Stimulated activated naive CD8-positive, alpha-beta T cell treated with anti-CD3 and anti-CD28 coated beads, Interleukin-15, Interleukin-2, amounts not matched to agents 100 U/mL and 50 U/mL, for 24 hours (primary cell): ENCODE measurements at places on chromosomes 6 and 20.

GRCh38 chr20:35302421-35303335 lies 10.5 kb upstream of the FAM83C start:
- DNase-seq, result no peak

DNA sequence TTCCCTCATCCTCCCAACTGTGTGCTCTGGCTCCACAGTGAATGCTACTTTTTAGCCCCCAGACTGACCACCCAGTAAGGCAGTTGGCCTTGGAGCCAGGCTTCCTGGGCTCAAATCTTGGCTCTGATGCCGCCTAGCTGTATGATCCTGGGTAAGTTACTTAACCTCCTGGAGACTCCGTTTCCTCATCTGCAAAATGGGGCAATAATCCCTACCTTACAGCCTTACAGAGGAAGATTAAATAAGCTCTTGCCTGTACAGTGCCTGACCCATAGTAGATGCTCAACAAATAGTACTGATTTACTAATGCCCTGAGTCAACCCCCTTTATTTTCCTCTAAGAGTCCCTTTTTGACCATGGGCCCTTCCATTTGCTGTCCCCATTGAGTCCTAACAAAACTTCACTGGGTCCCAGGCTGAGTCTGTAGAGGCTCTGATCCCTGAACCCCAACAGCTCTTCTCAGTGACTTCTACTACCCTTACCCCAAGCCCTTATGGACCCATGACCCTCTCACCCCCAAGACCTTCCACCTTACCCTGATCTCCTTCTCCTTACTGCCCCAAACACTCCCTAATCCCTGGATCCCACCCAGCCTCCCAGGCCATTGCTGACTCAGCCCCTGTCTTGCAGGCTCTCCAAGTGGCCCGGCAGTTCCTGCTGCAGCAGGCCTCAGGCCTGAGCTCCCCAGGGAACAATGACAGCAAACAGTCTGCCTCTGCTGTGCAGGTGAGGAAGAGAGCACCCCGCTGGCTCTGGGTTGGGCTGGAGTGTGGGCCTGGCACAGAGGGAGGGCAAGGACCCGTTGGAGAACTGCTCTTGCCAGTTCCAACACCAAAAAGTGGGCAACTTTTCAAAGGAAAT lies 31.4 kb downstream of the FOXP4 start:
- no peak for DNase-seq

- no peak for DNase-seq
These were observed 526.1 kb upstream of the MARCKS start for GRCh38 chr6:113331021-113331420.

DNA sequence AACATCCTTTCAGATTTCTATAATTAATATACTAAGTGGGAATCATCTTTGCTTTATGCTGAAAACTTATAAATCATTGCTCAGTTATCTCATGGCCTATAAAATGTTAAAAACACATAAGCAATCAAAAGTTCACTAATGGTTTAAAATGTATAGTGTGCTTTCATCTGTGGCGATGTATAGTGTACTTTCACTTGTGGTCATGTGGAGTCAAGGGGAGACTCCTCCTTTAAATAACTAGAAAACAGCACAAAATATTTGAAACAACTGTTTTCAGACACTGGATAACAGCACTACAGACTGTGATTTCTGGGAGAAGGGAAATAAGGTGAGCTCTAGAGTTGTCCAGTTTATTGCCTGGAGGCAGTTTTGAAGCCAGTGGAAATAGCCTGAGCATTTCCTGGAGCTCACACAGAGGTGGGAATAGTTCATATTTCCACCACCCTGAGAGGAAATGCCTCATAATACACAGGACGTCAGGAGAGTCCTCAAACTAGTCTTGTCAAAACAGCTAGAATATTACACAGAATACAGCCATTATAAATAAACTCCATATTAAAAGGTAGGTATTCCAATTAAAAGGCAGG lies 89.4 kb downstream of the CEP162 start:
- no peak for DNase-seq

GRCh38 chr6:75437421-75437891 lies 56.1 kb downstream of the FILIP1 start:
- no peak for DNase-seq

DNA sequence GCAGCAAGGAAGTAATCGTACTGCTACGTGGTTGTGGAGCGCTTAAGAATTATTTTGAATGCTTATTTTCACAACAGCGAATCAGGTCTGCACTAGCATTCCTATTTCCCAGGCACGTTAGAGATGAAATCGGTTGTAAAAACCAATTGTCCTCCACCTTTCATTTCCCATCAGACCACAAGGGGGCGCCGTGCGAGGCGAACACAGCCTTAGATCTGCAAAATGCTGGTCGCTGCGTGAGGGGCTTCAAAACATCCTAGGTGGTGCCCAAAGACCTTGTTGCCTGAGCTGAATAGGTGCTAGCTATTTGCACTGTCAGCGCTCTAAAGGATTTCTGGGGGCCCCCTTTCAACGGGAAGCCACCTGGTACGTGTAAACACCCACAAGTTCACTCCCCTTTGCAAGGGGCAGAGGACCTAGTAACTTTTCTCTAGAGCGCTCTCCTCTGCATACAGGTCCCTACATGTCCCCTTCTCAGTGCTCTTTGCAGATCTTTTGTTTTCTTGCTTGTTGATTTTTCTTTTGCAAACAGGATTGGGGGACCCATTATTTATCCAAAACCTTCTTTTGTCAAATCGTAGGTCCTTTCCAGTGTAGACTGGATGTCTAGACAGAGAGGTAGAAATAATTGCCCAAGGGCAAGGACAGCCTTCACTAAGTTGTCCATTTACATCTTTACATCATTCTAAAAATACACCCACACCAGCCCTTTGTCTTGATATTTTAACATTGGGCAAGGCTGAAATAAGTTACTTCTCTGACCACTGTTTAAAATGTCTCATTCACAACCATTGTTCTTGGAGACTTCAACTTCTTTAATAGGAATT lies 59.8 kb downstream of the NEDD9 start:
- DNase-seq, result peak; percentile 85

DNA sequence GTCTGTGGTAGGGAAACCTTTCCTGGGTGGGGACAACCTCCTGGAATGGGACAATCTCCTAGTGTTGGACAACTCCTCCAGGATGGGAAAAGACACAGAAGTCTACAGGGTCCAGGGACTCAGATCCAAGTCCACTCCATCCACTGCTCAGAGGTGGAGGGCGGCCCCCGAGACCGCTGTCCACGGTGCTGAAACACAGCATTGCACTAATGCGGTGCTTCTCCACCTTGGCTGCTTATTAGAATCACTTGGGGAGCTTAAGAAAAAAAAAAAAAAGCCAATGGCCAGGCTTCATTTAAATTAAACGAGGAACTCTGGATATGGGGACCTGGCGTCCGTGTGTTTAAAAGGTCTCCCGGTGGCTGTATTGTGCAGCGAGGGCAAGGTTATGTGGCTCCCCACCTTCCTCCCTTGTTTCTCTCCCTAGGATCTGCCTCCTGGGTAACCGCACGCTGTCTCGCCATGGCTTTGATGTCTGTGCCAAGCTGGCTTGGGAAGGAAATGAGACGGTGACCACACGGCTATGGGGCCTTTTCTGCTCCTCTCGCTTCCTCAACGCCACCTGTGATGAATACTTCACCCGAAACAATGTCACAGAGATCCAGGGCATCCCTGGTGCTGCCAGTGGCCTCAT lies 12.0 kb downstream of the SLC12A5 start:
- DNase-seq, result peak; percentile 71

DNA sequence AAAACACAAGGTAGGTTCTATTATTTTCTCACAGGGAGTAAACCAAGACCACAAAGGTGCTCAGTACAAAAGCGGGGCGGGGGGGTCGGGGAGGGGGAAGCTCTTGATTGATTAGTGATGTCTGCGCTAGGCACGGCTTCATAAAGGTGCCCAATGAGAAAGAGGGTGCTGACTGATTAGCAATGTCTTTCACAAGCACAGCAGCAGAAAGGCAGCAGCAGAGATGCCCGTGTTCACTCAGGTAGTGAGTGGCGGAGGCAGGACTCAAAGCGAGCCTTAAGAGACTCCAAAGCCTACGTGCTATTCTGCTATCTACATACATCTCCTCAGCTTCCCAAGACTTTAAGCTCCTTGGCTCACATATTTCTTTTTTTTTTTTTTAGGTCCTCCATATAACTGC lies 20.3 kb downstream of the NFATC2 start:
- DNase-seq, result no peak

- DNase-seq, result no peak
These were observed 293.2 kb downstream of the BTBD9 start for GRCh38 chr6:38346291-38347079.

DNA sequence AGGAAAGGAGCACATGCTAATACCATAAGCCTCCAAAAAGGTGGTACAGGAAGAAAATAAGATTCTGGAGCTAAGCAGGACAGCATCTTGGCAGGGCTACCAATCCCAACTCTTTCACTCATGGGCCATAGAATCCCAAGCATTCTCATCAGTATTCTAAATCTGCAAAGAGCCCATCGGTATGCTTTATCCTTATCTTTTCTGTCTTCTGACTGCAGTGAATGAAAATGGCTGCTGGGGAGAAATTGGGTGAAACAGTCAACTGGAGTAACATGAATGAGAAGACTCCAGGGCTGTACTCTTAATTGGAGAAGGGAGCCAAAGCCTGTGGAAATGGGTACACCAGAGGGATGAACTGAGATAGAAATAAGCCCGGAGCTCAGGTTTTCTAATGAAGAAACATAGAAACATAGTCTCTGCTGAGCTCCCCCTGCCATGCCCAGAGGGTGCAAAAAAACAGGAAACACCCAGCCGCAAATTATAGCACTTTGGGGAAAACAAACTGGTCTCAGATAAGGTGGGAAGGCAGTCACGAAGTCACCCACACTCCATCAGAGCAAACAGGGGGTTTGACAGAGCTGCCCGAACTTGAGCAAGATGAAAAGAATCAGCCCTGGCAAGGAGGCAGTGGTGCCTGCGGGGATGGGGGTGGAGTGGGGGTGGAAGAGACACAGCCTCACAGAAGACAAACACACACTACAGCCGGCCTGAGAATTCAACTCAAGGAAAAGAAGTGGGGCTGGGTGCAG lies 35.4 kb upstream of the E2F3 start:
- DNase-seq, result peak; percentile 29

DNA sequence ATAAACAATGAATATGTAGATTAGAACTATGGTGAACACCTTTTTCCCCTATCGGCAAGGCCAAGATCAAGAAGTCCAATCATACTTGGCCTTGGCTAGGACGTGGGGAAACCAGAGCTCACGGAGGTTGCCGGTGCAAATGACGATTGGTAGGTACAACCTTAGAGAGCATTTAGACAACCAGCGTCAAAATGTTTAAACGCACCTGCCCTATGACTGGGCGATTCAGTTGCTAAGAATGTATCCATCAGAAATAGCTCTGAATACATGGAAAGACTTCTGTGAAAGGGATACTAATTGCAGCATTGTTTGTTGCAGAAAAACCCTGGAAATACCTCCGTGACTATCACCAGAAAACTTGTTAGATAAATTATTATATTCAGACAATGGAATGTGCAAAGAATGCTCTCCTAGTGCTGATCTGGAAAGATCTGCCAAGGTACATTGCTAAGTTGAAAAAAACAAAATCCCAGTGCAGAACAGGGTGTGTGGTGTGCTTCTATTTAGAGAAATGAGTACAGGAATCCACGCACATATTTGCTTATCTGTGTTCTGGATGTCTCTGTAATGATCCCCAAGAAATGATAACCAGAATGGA lies 48.0 kb upstream of the PTPN1 start:
- DNase-seq, result no peak

DNA sequence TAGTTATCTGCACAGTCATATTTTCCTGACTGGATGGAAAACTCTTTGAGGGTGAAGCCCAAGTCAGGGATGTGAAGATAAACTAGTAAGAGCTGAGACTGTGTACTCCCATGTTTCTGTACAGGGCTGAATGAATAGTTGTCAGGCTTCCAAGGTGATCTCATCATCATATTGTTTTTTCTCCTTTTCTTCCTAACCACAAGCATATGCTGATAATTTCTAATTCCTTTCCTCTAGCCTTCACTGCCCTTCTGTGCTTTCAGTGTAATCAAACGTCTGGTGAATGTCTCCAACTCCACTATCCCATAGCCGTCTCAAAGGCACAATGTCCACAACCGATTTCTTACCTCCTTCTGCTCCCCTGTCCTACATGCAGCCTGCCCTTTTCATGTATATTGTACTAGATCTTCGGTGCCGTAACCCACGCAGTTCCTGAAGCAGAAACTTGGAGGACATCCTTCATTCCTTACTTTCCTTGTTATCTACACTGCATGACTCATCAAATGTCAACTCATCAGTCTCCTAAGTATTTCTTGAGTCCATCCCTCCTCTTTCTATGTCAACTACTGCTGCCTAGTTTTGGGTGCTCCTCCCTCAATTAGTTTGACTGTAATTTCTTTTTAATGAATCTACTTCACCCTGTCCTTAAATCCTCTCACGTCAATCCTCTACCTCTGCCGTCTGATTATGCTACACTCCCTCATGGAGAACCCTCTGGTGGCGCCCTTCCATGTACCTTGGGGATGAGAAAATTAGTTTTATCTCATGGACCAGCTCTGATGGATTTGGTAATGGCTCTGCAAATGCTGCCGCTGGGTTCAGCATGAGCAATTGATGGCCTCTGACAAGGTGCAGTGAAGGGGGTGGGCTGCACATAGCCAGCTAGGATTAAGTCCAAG lies 21.9 kb downstream of the NCOA7 start:
- no peak for DNase-seq

DNA sequence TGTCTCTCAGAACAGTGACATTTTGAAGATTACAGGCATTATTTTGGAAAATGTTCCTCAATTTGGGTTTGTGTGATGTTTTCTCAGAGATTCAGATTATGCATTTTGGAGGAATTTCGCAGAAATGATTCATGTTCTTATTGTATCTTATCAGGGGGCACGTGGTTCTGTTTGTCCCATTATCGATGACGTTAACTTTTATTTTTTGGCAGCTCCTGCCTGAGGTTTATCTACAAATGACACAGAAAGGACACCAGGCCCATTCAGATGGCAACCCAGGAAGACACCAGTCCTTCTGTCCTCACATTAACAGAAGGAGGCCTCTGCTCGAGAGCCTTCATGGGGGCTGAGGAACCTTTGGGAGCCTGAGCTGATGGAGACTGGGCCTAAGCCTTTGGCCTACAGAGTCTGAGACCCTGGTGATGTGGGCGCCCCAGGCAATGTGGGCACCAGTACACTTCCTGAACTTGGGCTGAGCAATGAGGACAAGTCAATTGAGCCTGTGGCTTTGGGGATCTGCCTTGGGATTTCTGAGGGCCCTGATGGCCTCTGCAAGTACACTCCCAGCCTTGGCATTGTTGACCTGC lies 41.2 kb upstream of the EZR start:
- DNase-seq, result no peak

DNA sequence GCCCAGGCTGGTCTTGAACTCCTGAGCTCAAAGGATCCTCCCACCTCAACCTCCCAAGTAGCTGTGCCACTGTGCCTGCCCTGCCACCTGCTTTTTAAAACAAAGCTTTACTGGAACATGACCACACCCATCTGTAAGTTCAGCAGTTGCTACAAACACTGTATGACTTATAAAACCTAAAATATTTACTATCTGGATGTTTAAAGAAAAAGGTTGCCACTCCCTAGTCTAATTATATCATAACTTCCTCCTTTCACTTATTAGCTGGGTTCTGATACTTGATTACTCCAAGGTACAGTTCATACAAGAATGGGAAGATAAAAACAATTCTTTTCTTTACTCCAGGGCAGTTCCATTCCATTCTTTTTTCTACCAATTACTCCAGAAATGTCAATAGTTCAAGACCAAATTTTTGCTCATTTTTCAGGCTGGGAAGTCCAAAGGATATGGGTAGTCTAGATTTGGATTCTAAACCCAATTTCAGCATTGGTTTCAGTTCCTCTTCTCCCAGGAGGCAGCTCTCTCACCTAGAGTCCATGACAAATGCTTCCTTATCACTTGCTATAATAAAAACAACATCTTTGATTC lies 63.1 kb downstream of the SEC63 start:
- DNase-seq, result no peak
